ENCODE measurements at places on chromosomes 6 and 20.

- no peak for DNase-seq
Measured at GRCh38 chr20:6976106-6976900, 208.8 kb downstream of the BMP2 start.

GRCh38 chr6:11009353-11009752, 34.8 kb downstream of the ELOVL2 start:
- no peak for DNase-seq

DNA sequence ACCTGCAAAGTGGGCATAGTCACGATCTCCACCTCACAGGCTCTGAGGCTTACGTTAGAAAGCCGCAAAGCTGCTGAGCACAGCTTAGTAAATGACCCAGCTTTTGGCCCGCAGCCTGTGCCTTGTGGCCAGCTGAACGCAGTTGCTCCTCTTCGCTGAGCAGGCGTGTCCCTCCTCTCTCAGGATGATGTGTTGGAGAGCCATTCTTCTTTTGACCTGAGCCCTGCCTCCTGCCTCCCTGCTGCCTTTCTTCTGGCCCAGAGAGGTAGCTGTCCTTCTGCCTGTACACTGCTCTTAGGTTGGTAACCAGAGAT, 47.6 kb upstream of the MYL9 start:
- DNase-seq = no peak

GRCh38 chr6:156513504-156513903, 263.7 kb upstream of the ARID1B start:
- DNase-seq = no peak

DNA sequence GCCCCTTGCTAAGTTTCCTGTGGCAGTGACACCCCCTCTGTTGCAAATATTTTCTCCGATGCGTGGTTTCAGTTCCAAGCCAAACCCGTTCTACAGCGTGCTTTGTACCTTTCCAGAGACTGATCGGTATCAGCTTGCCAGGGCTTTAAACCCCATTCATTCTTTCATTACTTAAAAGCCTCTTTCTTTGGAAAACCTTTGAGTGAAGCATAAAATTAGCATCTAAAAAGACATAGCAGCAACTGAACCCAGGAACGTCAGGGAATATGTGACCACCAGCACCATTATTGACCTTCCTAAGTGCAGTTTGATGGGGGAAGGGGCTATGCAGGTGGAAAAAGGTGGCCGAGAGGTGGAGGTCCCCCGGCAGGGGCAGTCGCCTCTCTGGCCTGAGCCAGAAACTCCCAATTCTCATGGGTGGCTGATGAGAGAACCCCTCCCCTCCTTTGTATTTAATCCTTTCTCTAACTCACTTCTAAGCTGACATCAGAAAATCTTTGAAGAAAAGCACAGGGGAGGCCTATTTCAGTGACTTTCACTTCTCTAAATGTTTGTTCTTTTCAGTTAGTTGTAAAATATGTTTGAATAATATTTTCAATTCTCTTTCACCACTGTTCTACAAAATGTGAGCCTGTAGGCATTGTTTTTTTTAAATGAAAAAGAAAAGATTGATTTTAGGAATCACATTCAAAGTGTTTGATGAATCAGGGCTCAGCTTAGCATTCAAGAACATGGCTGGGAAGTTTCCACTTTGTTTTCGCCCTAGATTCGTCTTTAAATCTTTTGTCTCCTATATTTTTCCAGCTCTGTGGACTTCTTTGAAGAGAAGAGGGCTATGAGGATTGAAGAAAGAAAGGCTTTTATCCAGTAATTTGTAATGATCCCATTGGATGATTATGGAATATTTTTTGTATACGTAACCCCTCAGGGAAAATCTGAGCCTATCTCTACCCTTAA, 89.2 kb downstream of the RSPH3 start:
- DNase-seq = no peak

DNA sequence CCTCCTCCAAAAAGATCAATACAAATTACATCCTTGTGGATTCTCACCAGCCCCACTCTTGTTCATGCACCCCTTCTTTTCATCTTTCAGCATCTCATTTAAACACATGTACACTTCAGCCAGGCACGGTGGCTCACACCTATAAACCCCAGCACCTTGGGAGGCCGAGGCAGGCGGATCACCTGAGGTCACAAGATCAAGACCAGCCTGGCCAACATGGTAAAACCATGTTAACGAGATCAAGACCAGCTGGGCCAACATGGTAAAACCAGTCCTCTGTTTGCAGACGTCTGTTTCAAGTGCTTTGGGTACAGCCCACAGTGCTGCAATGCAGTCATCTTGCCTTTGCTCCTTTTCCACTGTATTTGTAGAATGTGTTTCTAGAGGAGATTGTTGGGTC, 45.3 kb downstream of the ZMYND8 start:
- DNase-seq = no peak

DNA sequence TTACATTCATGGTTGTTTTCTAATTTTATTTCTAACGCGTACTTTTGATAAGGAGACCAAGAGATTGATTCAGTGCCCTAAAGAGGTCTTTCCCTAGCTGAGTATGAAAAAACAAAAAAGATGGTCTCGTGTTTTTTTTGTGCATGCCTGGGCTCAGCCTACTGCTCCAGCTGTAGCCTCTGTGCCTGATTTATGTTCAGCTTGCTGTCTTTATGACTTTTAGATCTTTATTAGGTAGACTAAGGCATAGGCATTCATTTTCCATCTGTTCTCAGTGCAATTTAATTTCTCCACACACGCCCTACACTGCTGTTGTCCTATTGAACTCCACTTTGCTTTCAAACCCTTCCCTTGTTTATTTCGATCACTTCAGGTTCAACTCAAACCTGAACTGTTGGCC, 56.5 kb downstream of the OPRM1 start:
- DNase-seq = no peak

DNA sequence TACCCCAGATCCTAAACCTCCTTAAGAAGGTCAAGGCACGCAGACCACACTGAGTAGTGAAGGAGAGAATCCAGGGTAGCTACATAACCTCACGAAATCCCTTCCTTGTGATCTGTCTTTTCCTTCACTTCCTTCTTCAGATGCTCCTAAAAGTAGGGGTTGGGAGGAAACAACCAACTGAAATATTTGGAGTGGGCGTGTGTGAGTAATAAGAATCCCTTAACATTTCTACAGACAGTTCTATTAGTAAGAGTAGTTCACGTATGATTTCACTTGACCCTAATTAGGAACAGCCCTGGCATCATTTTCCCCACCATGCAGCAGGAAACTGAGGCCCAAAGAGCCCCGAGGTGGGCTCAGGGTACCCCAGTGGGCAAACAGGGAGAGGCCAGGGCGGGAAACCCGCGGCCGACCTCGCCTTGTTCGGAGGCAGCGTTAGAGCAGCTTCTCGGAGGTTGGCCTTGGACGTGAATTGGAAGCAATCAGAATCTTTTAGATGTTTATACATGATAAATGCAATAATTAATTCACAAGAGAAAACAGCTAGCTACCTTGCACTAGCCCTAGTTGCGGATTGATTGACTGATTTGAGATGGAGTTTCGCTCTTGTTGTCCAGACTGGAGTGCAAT, 859 bp upstream of the RAE1 start:
- DNase-seq = no peak

DNA sequence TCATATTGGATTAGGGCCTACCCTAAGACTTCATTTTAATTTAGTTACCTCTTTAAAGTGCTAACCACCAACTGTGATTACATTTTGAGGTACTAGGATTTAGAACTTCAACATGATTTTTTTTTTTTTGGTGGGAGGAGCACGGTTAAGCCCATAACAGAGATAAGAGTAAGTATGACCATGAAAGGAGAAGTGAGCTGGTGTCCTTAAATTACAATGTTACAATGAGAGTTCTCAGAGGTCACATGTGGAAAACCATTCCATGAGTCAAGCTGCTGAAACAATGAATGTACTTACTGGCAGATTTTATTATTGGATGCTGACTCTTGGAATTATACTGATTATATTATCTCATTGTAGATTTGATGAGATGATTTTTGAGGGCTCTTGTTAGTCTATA, 779.3 kb upstream of the CITED2 start:
- no peak for DNase-seq

GRCh38 chr6:119669221-119669620, 319.7 kb upstream of the MAN1A1 start:
- no peak for DNase-seq

GRCh38 chr6:45988635-45989034, 27.0 kb downstream of the CLIC5 start:
- no peak for DNase-seq

DNA sequence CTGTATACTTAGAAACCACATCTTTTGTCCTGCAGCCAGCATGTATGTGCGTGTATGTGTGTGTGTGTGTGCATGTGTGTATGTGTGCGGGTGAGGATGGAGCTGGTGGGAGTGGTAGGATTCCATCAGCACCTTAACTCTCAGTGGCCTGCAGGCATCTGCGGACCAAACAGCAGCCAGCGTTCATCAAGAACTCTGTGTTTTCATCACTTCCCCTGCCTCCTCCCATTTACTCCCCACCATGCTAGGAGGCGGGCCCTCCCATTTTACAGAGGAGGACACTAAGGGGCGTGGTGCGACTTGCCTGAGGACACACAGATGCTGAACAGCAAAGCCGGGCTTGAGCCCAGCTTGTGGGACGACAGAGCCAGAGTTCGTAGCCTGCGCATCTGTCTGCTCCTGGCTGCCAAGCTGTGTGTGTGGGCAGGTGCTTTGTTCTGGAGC, 8.9 kb downstream of the VSTM2L start:
- DNase-seq = peak; percentile 85

- DNase-seq = no peak
Measured at GRCh38 chr6:31336896-31337496, 20.0 kb downstream of the HLA-B start.

DNA sequence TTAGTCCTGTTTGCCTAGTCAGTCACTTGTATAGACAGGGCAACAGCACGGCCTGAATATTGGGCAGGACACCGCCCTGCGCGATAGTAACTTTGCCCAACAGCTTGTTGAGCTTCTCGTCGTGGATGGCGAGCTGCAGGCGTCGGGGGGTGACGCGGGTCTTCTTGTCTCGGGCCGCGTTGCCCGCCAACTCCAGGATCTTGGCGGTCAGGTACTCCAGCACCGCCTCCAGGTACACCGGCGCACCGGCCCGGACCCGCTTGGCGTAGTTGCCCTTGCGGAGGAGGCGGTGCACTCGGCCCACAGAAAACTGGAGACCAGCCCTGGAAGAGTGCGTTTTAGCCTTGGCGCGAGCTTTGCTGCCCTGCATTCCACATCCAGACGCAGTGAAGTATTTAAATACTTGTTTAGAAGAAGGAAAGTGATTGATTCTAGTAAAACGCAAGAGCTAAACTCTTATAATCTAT, 92.8 kb upstream of the BTN3A2 start:
- DNase-seq = peak; percentile 48

GRCh38 chr20:39089029-39089428, 126.9 kb downstream of the DHX35 start:
- no peak for DNase-seq

GRCh38 chr6:45722876-45723275, 292.8 kb downstream of the CLIC5 start:
- no peak for DNase-seq

DNA sequence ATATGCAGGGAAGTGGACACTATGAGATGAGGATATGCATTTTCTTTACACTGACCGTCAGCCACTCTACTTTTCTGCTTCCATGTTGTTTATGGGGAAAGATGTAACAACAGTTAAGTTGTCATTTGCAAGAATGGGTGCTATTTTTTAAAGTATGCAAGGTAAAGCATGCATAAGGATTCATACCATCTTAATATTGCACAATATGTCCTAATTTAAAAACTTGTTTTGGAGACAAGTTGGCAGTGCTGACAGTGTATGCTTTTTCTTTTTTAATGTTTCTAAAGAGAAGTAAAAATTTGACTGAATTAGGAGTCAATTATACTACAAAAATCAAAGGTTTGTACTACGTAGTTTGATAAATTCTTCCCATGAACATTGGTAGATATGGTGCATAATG, 435.4 kb downstream of the MMUT start:
- DNase-seq = no peak

DNA sequence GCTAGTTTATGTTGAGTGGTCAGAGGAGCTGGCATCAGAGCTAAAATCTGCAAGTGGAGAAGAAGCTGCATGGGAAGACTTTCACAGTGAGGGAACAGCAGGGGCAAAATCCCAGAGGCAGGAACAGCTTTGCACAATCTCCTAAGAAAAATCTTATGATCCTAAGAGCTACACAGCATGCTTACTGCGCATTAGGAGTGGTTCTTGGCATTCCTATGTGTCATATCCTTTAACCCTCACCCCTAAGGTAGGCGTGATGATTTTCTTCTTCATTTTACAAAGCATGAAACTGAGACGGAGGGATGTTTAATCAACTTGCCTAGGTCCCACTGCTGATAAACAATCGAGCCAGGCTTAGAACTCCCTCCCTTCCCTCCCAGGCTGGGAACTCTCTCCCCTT, 313.6 kb upstream of the SULF2 start:
- no peak for DNase-seq

GRCh38 chr20:37071481-37071911, 24.3 kb downstream of the RBL1 start:
- DNase-seq = no peak

GRCh38 chr20:43231829-43232228, 42.1 kb upstream of the PTPRT start:
- no peak for DNase-seq

DNA sequence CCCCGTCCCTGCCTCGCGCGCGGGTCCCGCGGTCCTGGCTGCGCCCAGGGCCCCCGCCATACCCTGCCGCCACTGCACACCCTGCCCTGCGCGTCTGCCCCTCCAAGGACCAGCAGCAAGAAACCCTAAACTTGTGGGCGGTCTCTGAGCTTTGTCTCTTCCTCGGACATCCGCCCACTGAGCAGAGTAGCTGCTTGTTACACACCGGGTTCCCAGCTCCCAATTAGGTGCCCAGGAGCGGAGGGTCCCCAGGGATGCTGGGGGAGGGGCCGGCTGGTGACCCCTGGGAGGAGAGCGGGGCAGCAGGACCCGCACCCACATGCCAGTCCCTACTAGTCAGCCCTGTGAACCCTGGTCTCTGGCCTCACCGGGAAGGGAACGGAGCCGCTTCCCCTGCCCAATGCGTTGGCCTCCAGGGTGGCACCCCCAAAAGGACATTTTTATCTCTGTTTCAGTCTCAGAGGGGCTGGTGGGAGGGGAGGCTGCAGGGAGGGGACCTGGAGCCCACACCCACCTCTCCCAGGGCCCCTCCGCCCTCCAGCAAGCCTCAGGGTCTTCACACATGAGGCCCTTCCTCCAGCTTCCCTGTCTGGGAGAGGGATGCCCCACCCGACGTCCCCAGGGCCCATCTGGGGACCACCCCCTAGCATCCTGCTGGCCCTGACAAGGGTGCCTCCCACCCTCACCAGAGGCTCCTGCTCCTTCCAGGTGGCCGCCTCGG, 10.5 kb downstream of the STMN3 start:
- no peak for DNase-seq

- no peak for DNase-seq
Measured at GRCh38 chr6:97293198-97293696, 10.2 kb upstream of the MMS22L start.

DNA sequence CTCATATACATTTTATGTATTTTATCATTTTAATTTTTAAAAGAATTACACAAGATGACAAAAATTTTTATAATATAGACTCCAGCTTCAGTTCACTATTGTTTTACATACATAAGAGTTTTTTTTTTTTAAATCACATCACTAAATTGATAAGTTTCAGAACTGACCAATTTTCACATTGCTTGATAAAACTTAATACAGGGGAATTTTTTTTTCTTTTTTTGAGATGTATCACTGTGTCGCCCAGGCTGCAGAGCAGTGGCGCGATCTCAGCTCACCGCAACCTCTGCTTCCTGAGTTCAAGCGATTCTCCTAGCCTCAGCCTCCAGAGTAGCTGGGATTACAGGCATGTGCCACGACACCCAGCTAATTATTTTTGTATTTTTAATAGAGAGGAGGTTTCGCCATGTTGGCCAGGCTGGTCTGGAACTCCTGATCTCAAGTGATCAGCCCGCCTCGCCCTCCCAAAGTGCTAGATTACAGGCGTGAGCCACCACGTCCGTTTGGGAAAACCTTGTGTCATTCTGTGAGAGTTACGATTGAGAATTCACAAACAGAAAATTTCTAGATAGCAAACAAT, 36.6 kb upstream of the BTN3A2 start:
- DNase-seq = peak; percentile 41
